Choroid plexus epithelial cell (primary cell): ENCODE measurements at places on chromosomes 6 and 20.
A peak's percentile ranks its signal among the peaks of the same experiment; 100 is the strongest.

DNA sequence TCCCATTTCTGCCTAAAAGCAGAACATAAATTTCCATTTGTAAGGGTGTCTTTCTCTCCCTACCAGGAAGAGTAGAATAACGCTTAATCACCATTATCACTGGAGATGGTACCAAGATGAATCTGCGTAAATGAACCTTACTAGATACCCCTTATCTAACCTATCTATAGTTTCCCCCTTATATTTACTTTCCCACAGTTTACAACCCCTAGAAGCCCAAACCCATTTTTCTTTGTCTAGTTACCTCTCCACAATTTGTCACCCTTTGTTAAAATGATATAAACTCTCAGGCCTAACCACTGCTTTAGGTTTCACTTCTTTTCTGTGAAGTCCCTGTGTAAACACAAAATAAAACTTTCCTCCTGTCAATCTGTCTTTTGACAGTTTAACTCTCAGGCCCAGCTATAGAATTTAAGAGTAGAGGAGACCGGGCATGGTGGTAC is 45.5 kb downstream of the PCNA start:
- DNase-seq, result no peak

- no peak for DNase-seq
Observed at GRCh38 chr20:56483970-56484369, 15.5 kb downstream of the RTF2 start.

DNA sequence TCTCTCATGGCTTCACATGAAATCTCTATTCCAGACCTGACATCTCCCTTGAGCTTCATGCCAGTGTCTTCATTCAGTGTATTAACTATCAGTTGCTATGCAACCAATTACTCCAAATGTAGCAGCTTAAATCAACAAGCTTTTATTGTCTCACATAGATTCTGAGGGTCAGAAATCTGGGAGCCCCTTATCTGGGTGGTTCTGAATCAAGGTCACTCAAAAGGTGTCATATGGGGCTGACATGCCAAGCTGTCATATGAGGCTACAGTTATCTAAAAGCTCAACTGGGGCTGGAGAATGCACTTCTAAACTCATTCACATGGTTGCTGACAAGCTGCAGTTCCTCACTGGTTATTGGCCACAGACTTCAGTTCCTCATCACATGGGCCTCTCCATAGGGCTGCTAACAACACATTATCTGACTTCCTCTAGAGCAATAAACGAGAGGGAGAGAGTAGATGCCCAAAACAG is 7.3 kb upstream of the CGA start:
- no peak for DNase-seq

- peak; percentile 96 for DNase-seq
Observed at GRCh38 chr6:108689272-108690161, 128.8 kb downstream of the FOXO3 start.

DNA sequence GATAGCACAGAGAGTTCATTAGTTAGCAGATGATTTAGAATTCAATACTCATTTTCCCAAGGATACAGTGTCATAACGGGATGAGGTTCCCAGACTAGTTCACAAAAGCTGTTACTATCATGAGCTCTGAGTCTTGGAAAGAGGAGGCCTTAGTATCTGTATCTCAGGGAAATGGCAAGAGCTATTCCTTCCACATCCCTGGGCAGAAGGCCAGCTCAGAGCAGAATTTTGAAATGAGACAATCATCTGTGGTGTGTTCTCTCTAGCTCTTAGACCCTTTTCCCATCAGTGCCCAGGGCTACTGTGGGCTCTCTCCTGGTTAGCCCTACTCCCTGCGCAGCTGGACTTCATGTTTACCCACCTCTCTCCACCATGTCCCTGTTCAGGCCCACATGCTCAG is 64.5 kb downstream of the JAG1 start:
- peak; percentile 90 for DNase-seq
